ENCODE measurements at places on chromosomes 4 and X.
A peak's percentile ranks its signal among the peaks of the same experiment; 100 is the strongest.

DNA sequence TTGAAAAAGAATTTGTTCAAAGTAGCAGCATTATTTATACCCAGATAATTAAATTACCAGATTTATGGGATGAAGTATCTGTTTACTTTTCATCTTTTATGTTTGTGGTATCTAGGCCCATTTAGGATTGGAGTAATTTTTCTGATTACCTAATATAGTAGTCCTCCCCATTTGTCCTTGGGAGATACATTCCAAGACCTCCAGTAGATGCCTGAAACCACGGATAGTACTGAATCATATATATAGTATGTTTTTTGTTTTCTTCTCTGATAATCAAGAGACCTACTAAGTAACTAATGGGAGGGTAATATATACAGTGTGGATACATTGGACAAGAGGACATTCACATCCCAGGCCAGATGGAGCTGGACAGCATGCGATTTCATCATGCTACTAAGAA, 30.7 kb upstream of the PTPN13 start:
- DNase-seq, result no peak

DNA sequence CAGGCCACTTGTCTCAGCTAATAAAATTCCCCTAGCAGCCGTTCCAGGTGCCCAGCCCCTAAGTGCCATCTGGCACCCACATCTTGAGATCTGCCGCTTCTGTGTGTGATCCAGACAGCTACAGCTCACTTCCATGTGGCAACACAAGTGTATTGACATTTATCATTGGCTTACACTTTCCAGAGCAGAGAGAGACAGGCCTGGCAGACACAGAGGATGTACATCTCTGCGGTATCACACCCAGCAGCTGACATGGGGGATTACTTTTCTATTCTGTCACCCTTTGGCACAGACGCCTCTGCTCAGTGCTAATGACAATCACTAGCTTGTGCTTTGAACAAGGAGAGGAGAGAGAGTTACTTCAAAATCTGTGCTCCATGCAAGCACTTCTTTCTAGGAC, 195.9 kb downstream of the KDR start:
- no peak for DNase-seq

- no peak for DNase-seq
These were observed 87.0 kb upstream of the SCOC start for GRCh38 chr4:140286456-140286855.

GRCh38 chrX:6169407-6169806, 59.3 kb downstream of the NLGN4X start:
- DNase-seq, result no peak

GRCh38 chr4:164012396-164013027, 518.0 kb downstream of the TMA16 start:
- DNase-seq, result peak; percentile 10

DNA sequence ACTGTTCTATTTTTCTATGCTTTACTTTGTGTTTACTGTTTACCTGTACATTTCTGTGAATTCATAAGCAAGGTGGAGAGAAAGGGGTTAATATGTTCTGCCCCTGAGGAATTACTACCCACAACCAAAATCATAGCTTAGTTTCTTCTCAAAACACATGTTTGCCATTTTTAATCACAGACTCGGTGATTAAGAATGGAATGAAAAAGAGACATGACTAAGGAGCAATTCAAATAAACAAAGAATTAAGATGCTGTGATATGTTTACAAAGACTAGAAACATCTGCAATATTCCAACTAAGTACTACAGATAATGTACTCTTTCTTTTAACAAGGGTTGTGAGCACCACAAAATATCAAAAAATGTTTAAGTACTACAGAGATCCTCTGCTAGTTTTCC, 11.7 kb upstream of the FAT4 start:
- no peak for DNase-seq

GRCh38 chrX:29243942-29244341, 656.7 kb downstream of the IL1RAPL1 start:
- no peak for DNase-seq

DNA sequence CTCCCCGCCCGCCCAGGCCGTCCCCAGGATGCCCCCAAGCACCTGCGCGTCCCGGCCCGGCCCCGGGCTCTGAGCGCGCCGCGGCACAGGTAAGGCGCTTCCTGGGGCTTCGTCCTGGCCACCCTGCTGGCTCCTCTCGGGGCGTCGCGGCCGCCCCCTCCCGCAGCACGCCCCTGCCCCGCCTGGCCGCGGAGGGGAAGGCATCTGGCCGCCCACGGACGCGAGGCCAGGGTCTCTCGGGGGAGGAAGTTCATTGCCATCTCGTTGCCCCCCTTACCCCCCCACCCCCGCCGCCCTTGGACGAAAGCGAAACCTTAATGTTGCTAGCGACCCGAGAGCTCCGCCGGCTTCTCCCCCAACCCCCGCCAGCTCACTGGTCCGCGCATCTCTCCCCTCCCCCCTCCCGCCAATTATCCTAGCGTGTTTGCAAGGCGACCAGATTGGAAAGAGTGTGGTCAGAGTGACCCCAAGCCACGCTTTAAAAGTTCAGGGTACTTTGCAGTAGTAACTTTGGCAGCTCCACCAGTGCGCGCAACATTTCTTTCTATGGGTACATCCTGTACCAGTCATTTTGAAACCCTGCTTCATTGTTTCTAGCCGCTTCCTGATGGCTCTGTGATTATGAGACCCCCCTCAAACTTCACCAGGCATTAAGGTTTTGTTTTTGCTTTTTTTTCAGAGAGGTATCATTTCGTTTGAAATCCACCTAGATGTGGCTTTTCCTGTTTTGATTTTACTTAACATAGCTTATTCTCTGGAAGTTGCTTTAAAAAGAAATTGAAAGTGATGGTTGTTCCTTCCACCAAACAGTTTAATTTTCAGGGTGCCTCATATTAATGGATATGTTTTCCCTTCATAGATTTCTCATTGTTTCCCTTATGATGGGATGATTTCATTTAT, 626 bp downstream of the TBC1D1 start:
- DNase-seq, result peak; percentile 78

DNA sequence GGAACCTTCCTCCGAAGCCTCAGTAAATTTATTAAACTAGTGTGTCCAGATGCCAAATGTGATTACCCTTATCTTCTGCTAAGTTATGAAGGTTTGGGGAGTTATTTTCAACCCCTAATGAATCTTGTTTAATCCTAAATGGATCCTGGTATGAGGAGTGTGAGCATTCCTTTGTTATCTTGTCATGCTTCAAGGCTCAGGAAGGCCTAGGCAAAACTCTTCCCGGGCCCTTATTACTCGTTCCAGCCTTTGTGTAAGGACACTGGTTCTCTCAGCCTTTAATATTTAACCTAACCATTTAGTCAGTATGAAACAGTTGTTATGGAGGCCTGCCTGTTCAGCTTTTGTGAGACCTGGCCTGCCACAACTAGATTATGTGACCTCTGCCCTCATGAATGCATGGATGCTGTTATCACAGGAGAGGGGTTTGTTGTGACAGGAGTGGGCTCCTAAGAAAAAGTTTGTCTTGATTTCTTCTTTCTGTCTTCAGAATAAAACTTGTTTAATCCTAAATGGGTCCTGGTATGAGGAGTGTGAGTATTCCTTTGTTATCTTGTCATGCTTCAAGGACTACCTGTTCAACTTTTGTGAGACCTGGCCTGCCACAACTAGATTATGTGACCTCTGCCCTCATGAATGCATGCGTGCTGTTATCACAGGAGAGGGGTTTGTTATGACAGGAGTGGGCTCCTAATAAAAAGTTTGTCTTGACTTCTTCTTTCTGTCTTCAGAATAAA, 181.7 kb downstream of the SLC39A8 start:
- DNase-seq, result no peak

- no peak for DNase-seq
These were observed 87.4 kb downstream of the EMCN start for GRCh38 chr4:100430451-100430850.

- no peak for DNase-seq
These were observed 67.8 kb downstream of the SLC34A2 start for GRCh38 chr4:25723409-25723808.

- no peak for DNase-seq
These were observed 1513.0 kb downstream of the STIM2 start for GRCh38 chr4:28373601-28374000.

GRCh38 chrX:107775734-107776511, at the start of gene TSC22D3:
Gene TSC22D3 (minus strand): TSS chrX:107775787. CDS start chrX:107775419, 368 bp downstream.
- DNase-seq, result peak; percentile 38

DNA sequence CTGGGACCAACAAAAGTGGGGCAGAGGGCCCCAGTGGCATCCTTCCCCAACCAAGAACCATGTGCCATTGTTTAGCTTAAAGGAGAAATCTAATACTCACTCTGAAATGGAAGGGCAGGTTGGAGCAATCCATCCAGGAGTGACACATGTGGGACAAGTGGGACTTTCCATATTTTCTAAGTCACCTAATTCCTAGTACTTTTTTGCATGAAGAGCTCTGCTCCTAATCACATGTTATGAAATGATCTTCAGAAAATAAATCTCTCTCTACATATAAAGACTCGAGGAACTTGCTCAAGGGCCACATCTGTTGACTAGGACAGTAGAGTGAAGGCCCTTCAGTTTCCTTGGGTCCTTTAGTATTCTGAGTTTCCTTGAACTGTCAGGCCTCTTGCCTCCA, 2.5 kb downstream of the CYBB start:
- no peak for DNase-seq

DNA sequence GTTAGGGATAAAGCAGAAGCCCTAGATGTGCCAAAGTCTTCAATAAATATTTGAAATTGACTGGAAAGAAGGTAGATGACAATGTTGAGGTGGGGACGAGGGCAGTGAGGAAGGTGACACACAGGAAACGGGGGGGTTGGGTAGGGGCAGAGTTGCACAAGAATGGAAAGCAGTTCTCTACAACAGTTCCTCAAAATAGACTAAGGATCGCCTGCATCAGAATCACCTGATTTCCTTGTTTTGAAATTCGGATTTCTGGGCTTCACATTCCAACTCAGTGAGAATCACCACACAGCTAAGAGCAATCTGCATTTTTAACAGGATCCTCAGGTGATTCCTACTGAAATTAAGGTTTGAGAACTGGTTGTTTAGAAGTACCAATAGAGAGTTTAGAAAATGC, 70.6 kb downstream of the ARFIP1 start:
- peak; percentile 71 for DNase-seq

- DNase-seq, result peak; percentile 68
These were observed 8.5 kb downstream of the OGT start for GRCh38 chrX:71541210-71542022.

GRCh38 chr4:11632483-11632882, 203.8 kb upstream of the HS3ST1 start:
- DNase-seq, result no peak

- peak; percentile 11 for DNase-seq
These were observed 119.8 kb upstream of the TEX13D start for GRCh38 chrX:124212622-124213021.

- DNase-seq, result no peak
These were observed 90.9 kb downstream of the ZNF827 start for GRCh38 chr4:145847764-145848163.

GRCh38 chr4:1072830-1073446, 40.4 kb downstream of the RNF212 start:
- DNase-seq, result peak; percentile 67

- no peak for DNase-seq
These were observed 169.4 kb downstream of the RNF150 start for GRCh38 chr4:140963883-140964282.

GRCh38 chr4:181524499-181524898, 718.7 kb upstream of the TENM3 start:
- DNase-seq, result no peak

GRCh38 chr4:159160242-159160641, 57.4 kb downstream of the RAPGEF2 start:
- DNase-seq, result no peak

DNA sequence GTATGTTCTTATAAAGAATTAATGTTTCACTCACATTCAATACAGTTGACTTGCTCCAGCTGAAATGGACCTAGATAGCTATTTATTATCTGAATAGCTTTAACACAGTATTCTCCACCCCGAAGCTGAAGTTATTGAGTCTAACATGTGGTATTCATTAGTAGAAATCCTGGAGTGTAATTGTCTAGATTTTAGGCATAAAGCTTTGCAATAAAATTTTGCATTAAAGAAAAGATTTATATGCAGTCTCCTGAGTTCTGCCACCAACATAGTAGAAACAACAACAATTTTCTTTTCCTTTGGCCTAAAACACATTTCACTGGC, 90.2 kb upstream of the DCLK2 start:
- no peak for DNase-seq

DNA sequence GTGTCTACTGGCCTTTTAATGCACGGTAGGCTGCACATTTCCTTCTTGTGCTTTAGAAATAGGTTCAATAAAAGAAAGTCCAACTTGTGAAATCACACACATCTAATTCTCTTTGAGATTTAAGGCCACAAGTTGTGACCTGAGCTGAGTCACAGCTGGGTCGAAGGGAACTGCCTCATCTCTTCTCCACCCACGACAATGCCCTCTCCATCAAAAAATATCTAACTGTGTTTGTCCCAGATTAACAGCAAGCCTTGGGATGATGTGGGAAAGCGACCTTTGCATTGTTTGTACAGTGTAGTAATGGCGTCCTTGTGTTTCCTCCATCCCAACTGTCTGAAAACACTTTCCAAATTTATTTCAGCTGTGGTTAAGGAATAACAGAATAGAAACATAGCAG, 168.9 kb downstream of the AMELX start:
- no peak for DNase-seq

DNA sequence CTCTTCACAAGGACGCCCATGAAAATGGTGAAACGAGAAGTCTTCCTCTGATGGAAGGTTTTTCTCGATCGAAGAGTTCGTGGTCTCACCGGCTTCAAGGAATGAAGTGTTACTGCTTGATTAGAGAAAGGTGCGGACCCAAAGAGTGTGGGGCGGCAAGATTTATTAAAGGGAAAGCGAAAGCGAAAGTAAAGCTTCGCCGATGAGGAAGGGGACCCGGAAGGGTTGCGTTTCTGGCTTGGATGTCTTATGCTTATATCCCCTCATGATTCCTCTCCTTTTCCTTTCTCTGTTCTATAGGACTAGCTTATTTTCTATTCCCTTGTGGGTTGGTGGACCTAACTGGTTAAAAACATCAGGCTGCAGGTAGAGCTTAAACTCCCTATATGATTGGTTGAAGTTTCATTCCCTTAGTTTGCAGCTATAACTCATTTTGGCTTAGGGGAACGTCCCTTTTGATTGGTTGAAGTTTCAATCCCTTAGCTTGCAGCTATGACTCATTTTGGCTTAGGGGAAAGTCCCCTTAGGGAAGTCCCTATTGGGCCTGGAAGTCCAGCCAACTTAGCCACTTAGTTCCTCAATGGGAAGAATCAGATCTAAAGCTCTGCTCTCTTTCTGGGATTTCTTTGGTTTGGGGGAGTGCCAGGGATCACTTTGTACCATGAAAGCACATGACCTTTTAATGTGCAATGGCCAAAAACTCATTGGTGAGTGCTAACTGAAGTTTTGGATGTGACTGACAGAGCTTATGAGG, 1025.0 kb upstream of the PCDH10 start:
- DNase-seq, result no peak

GRCh38 chrX:38857736-38858523, 56.7 kb downstream of the MID1IP1 start:
- no peak for DNase-seq

DNA sequence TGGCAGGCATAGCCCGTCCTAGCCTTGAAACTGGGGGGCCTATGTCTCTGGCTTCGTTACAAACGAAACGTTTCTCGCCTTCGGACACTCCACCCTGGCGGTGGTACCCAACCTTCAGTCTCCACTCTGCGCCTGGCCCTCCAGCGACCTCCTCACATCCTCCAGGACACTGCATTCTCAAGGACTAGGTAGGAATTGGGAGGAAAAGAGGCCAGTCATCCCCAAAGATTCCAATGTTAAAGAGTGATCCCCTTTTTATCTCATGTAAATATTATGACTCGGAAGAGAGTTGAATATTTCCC, 2.1 kb upstream of the NKX6-1 start:
- no peak for DNase-seq

- DNase-seq, result no peak
These were observed 76.2 kb downstream of the LNX1 start for GRCh38 chr4:53515076-53515475.

GRCh38 chrX:13892856-13893255, 76.0 kb upstream of the GPM6B start:
- DNase-seq, result no peak

Measured in OCI-LY7 (cell line).